Activated T-helper 1 cell treated with anti-CD3 and anti-CD28 coated beads, Interleukin-2, amount 50 U/mL, for 16 hours (primary cell): ENCODE measurements at places on chromosomes 1 and 21.

GRCh38 chr21:32087447-32087846 lies 191.4 kb downstream of the MIS18A start:
- no peak for DNase-seq

DNA sequence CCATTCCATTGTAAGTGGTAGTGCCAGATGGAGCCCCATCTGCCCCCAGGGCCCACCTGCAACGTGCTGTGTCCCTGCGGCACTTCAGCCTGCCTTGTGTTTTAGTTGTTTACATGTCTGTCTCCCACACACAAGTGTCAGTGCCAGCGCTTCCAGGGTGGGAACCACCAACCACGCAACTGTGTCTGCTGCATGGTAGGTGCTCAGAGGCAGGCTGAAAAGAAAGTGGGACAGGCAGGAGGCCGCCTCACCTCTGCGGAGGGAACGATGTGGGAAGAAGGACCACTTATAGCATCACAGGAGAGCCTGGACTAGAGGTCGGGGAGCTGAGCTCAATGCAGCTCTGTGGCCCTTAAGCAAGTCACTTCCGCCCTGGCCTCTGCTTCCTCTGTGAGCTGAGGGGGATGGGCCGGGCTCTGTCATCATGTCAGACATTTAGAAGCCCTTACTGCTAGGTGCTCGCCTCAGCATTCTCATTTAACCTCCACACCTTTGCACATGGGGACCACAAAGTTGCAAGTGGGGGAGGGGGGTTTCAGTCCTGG lies 17.9 kb downstream of the SLC9A1 start:
- peak; percentile 66 for DNase-seq

GRCh38 chr1:55669293-55669692 lies 454.1 kb upstream of the USP24 start:
- no peak for DNase-seq

GRCh38 chr1:193932979-193933378 lies 746.6 kb upstream of the B3GALT2 start:
- no peak for DNase-seq

DNA sequence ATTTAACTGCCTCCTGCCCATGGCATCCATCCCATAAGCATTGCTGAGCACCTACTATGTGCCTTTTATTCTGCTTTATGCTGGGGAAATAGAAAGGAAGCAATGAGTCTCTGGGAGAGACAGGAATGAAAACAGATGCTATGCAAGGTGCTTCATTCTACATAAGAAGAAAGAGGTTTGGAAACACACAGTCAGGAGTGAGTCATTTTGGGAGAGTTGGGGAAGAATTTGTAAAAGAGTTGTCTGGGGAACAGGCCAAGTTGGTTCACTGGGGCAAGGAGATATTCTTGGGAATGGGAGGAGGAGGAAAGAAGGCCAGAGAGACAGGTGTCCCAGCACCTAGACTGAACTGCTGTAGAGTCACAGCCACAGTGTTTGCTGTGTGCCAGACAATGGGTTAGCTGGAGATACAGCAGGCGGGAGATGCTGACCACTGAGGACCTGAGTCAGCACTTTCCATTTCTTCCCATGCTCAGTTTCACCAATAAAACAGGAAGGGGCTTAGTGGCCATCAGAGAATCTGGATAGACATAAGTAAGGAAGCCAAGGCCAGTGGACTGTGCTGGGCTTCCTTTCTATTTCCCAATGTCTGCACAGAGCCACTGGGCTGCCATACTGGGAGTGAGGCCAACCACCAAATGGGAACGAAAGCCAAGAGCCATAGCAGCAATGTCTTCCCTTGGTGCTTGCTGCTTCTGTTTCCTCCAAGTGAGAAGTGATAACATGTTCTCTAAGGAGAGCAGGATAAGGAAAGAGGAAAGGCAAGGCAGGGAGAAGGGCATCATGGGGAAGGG lies 187.7 kb upstream of the USP24 start:
- DNase-seq: no peak

- no peak for DNase-seq
Observed at GRCh38 chr1:204499511-204500468, 5.2 kb upstream of the PIK3C2B start.

DNA sequence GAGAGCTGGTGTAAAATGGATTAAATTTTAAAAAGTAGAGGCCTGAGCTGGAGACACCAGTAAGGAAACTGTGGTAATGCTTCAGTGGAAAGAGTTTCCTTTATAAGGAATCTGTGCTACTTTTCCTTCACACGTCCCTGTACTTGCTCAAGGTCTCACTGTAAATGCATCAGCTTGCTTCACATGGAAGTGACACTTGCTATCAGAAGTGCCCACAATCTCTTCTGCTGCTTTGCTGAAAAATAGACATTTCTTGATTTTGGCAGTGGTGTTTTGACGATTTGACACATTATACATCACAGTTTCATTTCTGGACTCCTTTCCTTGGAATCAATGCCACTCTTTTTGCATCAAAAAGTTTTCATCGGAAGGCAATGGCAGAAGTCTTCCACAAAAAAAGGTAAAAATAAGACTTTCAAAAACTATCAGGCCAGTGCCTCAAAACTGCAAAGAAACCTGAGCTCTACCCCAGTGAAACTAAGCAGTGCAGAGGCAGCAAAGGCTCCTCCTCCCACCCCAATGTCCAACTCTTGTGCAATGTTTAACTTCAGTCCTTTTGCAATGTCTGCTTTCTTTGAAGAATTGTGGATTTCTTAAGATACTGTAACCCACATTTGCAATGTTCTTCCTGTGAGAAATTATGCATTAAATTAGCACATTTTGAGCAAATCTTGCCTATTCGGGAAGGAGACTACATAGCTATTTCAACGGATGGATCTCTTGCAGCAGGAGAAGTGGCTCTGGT lies 18.4 kb upstream of the TSPAN2 start:
- DNase-seq: no peak

GRCh38 chr1:61950418-61950817 lies 208.1 kb downstream of the PATJ start:
- DNase-seq: no peak

- no peak for DNase-seq
Observed at GRCh38 chr1:58447886-58448285, 98.6 kb downstream of the OMA1 start.

DNA sequence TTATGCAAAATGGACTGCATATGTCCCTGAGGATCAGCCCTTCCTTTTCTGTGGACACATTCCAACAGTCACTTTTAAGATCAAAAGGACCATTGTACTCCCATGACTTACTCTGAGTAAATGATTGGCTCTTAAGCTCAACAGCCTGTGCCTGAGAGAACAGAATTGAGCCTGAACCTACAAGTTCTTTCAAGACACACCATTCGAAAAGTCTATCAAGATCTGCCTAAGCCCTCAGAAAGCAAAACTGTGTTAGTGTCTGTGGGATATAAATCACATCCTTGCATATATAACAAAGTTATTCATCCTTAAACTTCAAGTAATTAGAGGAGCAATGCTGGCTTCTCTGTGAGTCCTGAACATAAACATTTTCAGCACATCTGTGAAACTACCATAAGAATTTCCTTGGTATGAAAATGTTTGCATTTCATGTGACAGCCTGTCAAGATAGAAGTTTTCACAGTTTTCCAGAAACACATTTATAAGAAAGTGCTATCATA lies 41.6 kb downstream of the PCNX2 start:
- DNase-seq: no peak

GRCh38 chr1:160238408-160238807 lies 23.9 kb downstream of the DCAF8 start:
- no peak for DNase-seq

- no peak for DNase-seq
Observed at GRCh38 chr1:147211577-147211976, 13.6 kb downstream of the FMO5 start.

- no peak for DNase-seq
Observed at GRCh38 chr1:145999321-146000024, 3.1 kb upstream of the TXNIP start.

- DNase-seq: no peak
Observed at GRCh38 chr1:12100071-12100470, 37.0 kb downstream of the TNFRSF8 start.

DNA sequence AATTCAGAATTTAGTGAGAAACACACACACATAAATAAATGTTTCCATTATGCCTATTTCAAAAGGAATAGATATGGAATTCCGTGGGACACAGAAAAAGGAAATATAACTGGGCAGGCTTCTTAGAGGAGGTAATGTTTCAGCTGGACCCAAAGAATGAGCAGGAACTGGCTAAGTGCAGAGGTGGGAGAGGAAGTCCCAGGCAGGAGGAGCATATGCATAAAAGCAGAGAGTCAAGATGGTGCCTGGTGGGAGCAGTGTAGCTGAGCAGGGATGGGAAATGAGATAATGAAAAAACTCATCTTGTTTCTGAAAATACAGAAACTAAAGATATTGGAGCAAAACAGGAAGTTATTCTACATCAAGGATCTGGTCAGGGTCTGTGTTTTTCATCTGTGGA lies 115.2 kb upstream of the MAGI3 start:
- DNase-seq: no peak

GRCh38 chr1:89910268-89910667 lies 84.6 kb upstream of the ZNF326 start:
- no peak for DNase-seq

GRCh38 chr1:177377866-177378265 lies 207.1 kb downstream of the BRINP2 start:
- no peak for DNase-seq
